ENCODE measurements at places on chromosomes 5 and 9. TPM values are rescaled to one million over a fixed set of nuclear protein-coding genes. Genes with fewer than 3 reads are reported as not detected.

DNA sequence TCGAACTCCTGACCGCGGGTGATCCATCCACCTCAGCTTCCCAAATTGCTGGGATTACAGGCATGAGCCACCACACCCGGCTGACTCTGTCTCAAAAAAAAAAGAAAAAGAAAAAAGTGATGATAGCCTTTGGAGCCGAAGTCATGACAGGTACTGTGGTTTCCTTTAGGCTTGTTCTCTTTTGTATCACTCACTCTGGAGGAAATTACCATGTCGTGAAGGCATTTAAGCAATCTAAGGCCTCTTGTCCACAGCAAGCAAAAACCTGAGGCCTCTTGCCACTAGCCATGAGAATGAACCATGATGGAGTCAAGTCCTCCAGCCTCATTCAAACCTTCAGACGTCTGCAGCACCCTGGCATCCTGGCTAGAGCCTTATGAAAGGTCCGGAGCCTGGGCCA lies 286.1 kb downstream of the RAB3C start:
- DNase-seq, result no peak

DNA sequence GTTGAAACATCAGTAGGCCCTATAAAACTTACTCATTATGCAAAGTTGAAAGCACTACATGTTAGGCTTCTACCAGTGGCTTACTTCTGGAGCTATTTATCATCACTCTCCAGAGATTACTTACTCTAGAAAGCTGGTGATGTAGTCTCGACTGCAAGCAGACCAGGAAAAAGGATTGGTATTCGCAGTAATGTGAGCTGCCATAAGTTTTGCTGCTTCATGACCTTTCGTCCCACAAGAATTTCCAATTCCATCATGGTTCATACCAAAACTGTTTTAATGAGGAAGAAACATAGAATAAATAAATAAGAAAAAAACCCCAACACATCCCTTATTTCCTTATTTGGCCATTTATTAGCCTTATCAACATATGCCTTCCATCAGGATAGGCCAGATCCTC lies 181.9 kb downstream of the ADAMTS6 start:
- no peak for DNase-seq

The GKAP1 gene
- 11.9 TPM for total RNA-seq

The FGF10 gene
- 12.2 TPM for total RNA-seq

- DNase-seq, result no peak
Measured at GRCh38 chr5:80364892-80365291, 43.0 kb upstream of the ZFYVE16 start.

DNA sequence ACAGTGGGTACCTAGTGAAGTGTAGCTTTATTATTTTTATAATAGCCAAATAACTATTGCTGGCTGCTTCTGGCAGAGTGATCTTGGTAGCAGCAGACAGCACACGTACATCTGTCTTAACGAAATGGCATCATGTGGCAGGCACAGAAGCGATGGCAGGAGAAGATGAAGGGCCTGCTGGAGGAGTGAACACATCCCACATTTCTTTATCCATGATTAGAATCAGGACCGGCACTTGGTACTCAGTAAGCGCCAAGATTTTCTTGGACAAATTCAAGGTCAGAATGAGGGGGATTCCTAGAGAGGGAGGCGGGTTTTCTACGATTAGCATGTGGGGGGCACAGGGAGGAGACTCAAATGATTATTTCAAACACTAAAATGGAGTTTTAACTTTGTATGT lies 23.0 kb upstream of the ZNF366 start:
- DNase-seq, result no peak

- no peak for DNase-seq
Measured at GRCh38 chr5:39521098-39521860, 96.5 kb upstream of the DAB2 start.

The ITK gene
- total RNA-seq, result 2.6 TPM

- DNase-seq, result no peak
Measured at GRCh38 chr5:146112476-146112875, 7.1 kb upstream of the PLAC8L1 start.

DNA sequence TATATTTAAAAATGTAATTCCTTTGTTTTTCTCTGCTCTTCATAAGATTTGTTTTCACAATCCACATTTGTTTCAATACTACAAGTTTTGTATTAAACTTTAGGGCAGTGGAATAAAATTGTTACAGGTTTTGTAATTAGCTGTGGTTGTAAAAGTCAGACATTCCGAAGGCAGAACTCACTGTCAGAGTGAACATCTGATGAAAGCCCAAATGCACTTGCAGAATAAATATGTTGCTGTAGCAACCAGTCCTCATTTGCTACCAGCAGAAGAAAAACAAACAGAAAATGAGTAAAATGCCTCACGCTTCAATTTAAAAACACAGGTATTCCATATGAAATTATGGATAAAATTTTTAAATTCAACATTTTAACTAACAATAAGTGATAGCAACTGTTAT lies 740.1 kb upstream of the FAM174A start:
- DNase-seq, result no peak

Measured in posterior vena cava (tissue), 2 donors.